Body of pancreas (tissue), 4 donors: ENCODE measurements at places on chromosomes 1 and 21.

DNA sequence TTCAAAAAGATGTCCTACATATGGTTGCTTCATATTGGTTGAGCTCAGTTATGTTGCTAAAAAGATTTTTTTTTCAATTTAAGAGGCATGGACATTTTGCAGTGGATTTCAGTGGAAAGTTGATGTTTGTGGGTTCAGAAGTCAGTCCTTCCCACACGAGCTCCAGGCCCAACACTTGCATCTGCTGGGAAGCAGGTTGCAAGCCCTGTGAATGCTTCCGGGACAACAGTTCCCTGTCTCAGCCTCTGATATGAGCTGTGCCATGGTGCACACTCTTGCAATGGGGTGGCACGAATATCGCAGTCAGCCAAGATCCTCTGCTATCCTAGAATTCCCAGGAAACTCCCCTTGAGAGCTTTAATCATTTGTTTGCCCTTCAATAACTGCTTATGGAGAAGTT, 30.3 kb upstream of the ABCG1 start:
- no peaks in the 10 kb centered on the region for H3K27me3 ChIP-seq
- H3K4me3 ChIP-seq: no peak overlapping the region
- no peak overlapping the region for H3K27ac ChIP-seq
- no peak for DNase-seq
- H3K36me3 ChIP-seq: no peaks in the 10 kb centered on the region

DNA sequence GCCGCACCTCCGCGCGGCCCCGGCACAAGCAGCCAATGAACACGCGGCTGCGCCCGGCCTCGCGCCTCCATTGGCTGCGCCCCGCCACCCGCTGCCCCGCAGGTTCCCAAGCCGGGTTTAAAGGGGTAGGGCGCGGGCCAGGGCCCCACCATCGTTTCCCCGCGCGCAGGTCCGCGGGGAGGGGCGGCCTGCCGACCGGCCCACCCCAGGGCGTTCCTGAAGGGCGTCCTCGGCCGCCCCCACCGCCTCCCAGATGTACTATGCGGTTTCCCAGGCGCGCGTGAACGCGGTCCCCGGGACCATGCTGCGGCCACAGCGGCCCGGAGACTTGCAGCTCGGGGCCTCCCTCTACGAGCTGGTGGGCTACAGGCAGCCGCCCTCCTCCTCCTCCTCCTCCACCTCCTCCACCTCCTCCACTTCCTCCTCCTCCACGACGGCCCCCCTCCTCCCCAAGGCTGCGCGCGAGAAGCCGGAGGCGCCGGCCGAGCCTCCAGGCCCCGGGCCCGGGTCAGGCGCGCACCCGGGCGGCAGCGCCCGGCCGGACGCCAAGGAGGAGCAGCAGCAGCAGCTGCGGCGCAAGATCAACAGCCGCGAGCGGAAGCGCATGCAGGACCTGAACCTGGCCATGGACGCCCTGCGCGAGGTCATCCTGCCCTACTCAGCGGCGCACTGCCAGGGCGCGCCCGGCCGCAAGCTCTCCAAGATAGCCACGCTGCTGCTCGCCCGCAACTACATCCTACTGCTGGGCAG, at the start of gene OLIG1:
OLIG1 (plus strand) TSS at position 148 of the 750 bp plus-strand sequence; CDS start at position 254, 106 bp downstream.
- H3K4me3 ChIP-seq: peak within 1 kb of the TSS; percentile 16
- H3K27ac ChIP-seq: no peak within 1 kb of the TSS
- peaks cover 25% of the 10 kb centered on the region for H3K4me1 ChIP-seq

DNA sequence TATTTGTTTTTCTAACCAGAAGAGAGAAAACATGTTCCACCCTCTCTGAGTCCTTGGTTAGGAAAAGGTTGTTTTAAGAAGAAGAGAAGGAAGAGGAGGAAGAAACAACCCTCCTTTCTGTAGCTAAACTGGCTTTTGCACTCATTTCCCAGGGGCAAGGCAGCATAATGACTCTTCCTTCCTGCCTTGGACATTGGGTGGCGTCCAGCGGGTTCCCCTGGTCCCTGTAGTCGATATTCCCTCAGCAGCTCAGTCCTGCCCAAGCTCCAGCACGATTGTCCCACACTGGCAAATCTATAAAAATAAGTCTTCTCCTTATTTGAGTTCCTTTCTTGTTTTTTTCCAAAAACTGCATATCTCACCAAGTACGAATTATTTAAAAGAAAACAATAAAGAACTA, 81.2 kb downstream of the TEX35 start:
- H3K27me3 ChIP-seq: no peaks in the 10 kb centered on the region
- no peaks in the 10 kb centered on the region for H3K36me3 ChIP-seq
- H3K4me3 ChIP-seq: no peak overlapping the region
- no peak overlapping the region for H3K27ac ChIP-seq
- DNase-seq: no peak

DNA sequence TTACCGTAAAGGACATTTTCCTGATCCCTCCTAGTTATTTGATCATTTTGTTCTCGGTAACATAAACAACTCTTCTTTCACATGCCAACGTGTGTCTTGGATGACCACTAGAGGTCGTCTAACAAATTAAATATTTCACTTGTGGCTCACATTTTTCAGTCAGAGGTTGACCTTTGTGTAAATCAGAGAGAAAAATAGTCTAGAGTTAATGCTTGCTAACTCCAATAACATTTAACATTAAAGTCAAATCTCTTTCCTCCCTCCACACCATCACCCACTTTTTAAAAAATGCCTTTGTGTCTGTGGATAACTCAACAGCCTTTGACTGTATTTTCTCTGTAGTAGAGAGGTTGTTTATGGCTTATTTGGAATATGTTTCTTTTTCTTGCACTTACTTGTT, 220.5 kb upstream of the B3GALT2 start:
- no peaks in the 10 kb centered on the region for H3K27me3 ChIP-seq
- H3K4me3 ChIP-seq: no peak overlapping the region
- H3K4me1 ChIP-seq: peaks cover 50% of the 10 kb centered on the region
- no peaks in the 10 kb centered on the region for H3K36me3 ChIP-seq
- H3K27ac ChIP-seq: no peak overlapping the region

- no peaks in the 10 kb centered on the region for H3K4me1 ChIP-seq
- no peaks in the 10 kb centered on the region for H3K27me3 ChIP-seq
- H3K27ac ChIP-seq: no peak overlapping the region
- DNase-seq: no peak
Measured at GRCh38 chr1:156394835-156395461, 25.9 kb downstream of the RHBG start.

- no peak overlapping the region for H3K4me3 ChIP-seq
- DNase-seq: peak; percentile 90
- H3K27me3 ChIP-seq: no peaks in the 10 kb centered on the region
- no peaks in the 10 kb centered on the region for H3K36me3 ChIP-seq
Measured at GRCh38 chr21:36859744-36860501, 106.5 kb downstream of the HLCS start.

DNA sequence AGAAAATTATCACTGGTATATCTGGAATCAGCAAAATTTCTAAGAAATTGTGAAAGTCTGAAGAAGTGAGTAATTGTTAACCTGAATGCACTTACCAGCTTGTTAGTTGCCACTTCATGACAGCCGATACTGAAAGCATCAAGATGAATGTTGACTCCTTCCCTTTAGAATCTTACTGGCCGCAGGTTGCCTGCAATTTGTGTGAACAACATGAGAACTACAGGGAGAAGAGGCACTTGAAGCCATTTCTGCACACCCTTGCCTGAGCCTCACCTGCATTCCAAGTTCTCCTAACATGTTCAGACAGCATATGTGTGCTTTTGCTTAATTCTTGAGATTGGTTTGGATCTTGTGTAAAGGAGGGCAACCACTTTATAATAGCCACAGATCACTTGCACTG, 59.2 kb upstream of the SSX2IP start:
- no peak for DNase-seq
- no peaks in the 10 kb centered on the region for H3K4me1 ChIP-seq
- no peaks in the 10 kb centered on the region for H3K36me3 ChIP-seq

DNA sequence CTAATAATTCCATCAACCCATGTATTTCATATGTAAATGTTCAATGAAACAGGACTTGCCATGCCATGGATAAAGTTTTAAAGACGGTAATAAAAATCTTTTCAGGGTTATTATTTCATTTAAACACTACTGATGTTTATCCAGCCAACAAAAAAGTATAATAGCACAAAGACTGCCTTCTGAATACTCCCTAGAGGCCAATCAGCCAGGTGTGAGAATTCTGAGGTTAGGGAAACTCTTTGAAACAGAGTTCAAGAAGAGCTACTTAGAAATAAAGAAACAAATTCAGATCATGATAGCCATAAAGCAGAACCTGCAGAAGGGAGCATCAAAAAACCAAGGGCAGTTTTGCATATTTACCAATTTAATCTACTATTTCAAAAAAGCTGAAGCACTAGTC, 48.7 kb downstream of the AKT3 start:
- no peak overlapping the region for H3K4me3 ChIP-seq
- no peaks in the 10 kb centered on the region for H3K36me3 ChIP-seq
- no peaks in the 10 kb centered on the region for H3K27me3 ChIP-seq
- DNase-seq: no peak

DNA sequence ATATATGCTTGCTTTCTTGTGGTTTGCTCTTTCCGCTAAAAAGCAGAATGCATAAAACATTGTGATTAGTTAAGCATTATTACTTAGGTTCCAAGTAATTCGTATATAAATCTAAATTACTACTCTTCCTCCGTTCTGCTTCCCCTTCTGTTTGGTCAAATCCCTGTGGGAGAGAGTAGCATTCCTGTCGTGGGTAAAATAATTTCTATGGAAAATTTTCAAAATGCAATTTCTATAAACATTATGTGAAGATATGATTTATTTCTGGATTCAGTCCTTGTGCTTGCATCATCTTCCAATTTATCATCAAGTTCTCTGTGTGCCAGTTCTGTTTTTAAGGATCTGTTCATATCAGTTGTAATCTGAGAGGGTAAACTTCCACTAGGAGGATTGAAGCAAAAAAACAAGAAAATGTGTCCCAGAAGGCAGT, 7.2 kb upstream of the WARS2 start:
- H3K27me3 ChIP-seq: no peaks in the 10 kb centered on the region
- no peak for DNase-seq
- no peaks in the 10 kb centered on the region for H3K4me1 ChIP-seq
- H3K27ac ChIP-seq: no peak overlapping the region

DNA sequence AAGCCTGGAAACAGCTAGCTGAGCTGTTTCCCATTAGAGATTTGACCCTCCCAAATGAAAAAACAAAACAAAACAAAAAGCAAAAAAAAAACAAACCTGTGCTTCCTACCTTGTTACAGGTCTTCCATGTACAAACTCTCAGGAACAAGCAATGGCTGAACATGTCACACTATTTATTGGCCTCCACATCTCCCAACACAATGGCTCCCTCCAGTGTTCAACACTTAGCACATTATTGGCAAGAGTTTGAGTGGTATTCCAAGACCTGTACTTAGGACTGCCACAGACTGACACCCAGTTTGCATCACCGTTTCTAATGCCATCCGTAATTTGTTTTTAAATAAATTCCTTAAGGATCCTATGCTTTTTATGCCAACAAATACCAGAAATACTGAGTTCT, 195.0 kb upstream of the OLFM3 start:
- H3K4me3 ChIP-seq: no peak overlapping the region
- DNase-seq: peak; percentile 29
